Islet precursor cell (in vitro differentiated cells): ENCODE measurements at places on chromosomes 11 and 22.

DNA sequence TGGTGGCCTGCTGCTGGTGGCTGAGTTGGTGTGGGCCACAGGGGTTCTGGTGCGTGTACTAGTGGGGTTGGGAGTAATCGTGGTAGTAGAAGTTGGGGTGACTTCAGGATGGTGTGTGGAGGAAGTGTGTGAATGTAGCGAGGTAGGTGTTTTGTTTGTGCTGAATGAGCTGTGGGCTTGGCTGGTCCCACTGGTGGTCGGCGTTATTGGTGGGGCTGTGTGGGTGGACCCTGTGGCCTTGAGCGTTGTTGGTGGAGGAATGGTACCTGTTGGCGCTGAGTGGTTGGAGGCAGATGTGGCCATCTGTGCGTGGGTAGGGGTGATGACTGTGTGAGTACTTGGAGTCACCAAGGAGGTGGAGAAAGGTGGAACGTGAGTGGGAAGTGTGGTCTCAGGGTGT lies 18.4 kb downstream of the MUC6 start:
- no peak for DNase-seq

GRCh38 chr11:980438-981357 lies 55.0 kb downstream of the AP2A2 start:
- DNase-seq: no peak

DNA sequence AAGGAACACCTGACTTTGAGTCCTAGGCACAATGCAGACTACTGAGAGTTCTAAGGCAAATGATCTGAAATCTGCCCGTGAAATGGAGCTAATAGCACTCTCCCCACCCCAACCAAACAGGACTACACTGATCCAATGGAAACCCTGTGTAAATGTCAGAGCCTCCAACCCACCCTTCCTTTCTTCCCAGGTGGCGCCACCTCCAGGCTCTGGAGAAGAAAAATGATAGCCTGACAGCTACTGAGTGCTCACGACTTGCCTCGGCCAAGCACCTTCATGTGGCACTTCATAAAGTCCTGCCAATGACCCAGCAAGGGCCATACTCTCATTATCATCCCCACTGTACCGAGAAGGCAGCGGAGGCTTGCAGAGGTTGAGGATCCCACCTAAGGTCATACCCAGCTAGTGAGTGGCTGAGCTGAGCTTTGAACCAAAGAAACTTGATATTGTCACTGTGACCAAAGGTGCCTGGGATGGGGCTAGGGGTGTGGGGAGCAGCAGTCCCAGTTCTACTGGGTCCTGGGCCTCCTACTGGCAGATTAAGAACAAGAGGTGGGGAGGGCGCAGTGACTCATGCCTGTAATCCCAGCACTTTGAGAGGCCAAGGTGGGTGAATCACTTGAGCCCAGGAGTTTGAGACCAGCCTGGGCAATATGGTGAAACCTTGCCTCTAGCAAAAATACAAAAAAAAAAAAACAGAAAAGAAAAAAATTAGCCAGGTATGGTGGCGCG lies 20.5 kb downstream of the TST start:
- no peak for DNase-seq

DNA sequence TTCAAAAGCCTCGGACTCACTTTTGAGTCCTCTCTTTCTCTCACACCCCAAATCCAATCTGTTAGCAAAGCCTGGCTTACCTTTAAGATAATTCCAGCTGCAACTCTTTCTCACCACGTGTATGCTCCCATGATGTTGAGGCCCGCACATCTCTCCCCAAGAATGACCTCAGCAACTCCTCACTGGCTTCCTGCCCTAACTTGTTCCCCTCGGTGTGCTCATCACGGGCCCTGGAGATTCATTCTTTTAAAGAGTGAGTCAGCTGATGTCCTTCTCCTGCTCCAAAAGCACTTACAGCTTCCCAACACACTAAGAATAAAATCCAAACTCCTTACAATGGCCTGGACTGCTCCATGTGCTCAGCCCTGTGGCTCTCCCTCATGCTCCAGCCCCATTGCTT lies 1041.3 kb downstream of the OPCML start:
- DNase-seq: no peak

DNA sequence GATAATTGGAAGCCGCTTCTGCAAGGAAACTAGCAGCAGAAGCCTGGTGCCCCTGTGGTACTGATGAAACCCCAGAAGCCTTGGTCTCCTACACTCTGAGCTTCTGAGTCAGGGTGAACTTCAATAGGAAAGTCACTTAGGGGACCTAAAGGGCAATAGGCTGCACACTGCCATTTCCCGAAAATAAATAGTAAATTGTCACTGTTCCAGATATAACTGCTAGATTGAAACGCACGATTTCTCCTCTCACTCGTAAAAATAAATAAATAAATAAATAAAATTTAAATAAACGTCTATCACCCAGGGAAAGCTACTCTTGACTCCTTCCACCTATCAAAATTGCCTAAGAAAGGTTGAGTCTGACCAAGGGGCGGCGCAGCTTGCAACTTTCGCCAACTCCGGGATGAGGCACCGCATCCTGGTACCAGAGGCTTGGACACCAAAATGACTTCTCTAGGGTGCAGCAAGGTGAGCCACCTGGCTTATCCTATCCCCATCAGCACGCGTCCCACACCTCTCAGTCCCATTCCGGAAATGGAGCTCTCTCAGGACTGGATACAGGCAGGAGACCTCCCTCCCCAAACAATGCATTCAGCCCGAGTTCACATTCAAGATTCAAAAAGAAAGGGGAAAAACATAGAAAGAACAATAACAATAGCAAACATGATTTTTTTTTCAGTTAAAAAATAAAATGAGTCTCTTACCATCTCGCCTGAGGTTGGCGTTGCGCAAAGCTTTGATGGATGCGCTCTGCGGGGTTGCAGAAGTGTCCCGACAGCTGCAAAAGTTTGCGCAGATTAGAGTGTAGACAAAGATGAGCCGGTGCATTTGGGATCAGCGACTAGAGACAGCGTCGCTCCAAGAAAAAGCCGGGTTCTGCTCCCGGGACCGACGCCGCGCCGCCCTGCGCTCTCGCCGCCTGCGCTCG lies 583 bp downstream of the PDGFD start:
- DNase-seq: peak; percentile 63

- no peak for DNase-seq
These were observed 21.9 kb upstream of the PARVG start for GRCh38 chr22:44158816-44159215.

GRCh38 chr11:68527585-68527984 lies 67.0 kb downstream of the PPP6R3 start:
- no peak for DNase-seq

DNA sequence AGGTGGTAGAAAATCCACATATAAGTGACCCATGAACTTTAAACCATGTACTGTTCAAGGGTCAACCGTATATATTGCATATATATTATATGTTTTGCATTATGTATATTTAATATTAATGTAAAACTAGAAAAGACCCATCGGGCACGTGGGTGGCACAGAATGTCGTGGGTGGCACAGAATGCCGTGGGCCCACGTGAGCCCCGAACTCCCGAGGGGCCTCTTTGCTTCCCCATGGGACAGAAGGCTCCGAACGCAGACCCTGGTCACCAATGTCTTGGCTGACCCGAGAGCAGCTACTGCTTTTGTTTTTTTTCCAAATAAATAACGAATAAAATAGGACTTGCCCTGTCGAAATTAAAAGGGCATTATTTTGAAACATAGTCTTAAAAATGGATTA lies 415.4 kb downstream of the BRD1 start:
- DNase-seq: peak; percentile 16

DNA sequence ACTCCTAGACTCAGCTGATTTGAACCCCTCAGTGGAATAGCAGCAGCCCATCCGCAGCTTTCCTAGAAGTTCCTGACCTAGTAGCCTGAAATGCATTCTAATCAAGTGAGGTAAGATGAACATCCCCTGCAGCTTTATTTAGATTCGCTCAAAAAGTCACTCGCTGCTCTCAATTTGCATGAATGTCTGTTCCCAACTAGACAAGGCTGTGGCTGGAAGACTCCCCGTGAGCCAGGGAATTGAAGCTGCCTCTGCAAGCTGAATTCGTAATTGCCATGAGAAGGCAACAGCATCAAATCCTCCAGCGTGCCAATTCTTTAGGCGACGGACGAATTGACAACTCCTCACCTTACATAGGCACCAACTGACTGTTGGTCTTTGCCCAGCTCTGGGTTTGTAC lies 17.1 kb upstream of the SCN3B start:
- peak; percentile 52 for DNase-seq

GRCh38 chr11:31419669-31420068 lies 50.0 kb downstream of the DNAJC24 start:
- no peak for DNase-seq

DNA sequence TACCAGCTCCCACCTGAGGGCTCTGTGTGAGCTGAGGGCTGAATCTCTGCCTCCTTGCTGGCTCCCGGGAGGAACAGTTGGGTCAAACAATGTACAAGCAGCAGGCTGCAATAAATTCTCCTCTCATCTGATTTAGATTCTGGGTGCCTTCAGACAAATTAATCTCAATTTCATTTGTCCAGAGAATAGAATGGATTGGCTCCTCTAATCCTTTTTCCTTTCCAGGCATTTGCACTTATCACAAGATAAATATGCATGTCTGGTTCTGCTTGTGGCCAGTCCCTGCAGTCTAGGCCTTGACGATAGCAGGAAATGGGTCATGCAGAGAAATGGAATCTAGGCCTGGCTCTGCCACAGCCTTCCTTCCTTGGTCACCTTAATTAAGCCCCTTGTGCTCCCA lies 28.7 kb downstream of the UPB1 start:
- no peak for DNase-seq

- DNase-seq: no peak
These were observed 239.6 kb upstream of the MPPED2 start for GRCh38 chr11:30825723-30826122.

DNA sequence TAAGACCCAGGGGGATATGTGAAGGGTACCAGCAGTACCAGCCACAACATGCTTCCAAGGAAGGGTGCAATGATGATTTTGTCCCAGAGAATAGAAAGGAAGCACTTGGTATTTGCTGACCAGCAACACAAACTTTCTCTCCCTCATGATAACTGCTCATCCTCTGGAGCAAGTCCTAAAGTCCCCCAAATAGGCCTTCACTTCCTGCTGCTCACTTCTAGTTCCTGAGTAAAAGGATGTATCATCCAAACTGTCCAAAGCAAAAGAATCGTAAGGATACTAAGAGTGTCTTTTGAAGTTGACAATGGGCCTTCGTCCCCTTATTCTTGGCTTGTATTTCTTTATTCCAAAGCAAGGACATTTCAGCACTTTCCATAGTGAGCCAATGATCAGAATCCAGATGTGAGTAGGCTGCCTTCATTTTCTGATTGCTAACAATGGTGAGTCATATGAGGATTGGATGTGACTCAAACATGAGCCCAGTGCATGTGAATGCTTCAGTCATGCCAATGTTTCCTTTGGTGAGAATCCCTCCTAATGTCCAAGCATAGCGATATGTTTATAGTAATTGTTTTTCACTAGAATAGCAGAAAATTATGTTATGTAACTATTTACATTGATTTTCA lies 243.4 kb upstream of the POU2AF2 start:
- DNase-seq: no peak

GRCh38 chr11:9802291-9802861 lies 138.5 kb downstream of the SWAP70 start:
- no peak for DNase-seq

DNA sequence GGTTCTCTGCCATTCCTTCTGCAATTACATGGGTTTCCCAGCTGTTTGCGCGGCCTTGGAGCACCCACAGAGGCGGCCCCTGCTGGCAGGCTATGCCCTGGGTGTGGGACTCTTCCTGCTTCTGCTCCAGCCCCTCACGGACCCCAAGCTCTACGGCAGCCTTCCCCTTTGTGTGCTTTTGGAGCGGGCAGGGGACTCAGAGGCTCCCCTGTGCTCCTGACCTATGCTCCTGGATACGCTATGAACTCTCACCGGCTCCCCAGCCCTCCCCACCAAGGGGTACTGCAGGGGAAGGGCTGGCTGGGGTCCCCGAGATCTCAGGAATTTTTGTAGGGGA lies 2.6 kb downstream of the RCE1 start:
- peak; percentile 46 for DNase-seq

GRCh38 chr22:47132428-47132825 lies 370.0 kb downstream of the TBC1D22A start:
- no peak for DNase-seq

GRCh38 chr11:43222215-43222614 lies 89.6 kb upstream of the API5 start:
- DNase-seq: peak; percentile 59

DNA sequence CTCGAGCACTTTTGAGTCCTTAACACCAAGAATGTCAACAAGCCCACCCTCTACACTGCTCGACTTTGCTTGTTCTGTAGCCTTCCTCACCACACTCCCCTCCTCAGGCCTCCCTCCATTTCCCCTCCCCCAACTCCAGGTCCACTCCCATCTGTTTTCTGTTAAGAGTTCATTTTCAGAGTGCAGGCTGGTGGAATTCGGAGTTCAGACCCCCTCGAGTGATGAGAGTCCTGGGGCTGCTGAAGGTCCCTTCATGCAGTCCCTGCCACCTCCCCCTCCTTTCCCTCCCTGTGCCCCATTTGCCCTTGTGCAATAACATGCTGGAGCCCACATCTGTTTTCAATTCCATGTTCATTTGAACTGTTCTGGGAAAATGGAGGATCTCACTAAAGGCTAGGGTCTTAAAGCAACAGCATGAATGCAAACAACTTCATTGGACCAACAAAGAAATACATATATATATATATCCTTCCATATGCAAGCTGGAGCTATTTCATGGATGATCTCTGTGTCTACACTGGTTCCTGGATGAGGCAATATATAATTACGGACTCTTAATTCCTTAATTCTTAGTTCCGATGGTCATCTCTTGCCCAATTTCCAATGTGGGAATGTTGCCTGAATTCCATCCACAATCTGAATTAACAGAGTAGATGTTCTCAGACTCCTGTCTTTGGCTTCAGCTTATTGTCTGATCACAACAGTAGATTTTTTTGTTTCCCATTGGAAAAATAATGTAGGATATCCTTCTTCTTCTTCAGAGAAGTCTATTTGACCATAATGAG lies 340.4 kb downstream of the ETS1 start:
- no peak for DNase-seq

DNA sequence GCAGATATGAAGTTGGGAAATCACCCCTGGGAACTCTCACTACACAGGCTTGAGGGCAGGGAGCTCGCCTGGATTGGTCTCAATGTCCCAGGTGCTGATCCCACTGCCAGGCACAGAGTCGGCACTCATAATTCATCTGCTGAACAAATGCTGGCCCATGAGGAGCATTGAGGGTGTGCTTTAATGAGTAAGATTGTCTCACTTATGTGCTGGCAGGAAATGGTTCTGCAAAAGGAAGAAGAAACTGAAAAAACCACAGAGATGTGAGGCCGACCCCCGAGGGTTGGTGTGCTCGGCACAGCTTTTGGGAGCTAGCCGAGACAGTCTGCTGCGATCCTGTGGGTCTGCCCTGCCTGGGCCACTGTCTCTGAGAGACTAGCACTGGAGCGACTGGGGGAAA lies 9.4 kb downstream of the PLAAT2 start:
- DNase-seq: no peak
